ENCODE measurements at places on chromosomes 11 and 22.

DNA sequence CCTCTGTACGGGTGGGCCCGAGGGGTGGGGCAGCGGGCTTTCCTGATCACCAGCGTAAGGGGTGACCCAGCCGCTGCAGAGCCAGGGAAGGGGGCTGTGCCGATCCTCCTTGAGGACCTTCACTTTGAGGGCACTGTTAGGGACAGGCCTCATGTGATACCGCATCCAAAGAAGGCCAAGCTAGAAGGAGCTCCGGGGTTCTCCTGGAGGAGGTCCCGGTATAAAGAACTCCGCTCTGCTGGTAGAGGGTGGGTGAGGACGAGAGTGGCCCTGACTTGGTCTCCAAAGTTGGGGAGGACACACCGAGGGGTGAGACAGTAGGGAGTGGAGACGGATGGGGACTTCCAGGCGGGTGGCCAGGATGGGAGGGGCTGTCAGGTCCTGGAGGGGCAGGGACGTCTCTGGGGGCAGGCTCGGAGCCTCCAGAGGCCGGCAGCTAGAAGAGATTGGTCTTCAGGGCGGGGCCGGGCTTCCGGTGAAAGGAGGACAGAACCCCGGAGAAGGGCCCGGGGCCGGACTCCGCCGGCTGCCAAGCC, 4.6 kb downstream of the PHOX2A start:
- DNase-seq = no peak

- no peak for DNase-seq
Observed at GRCh38 chr11:30666817-30667216, 80.7 kb upstream of the MPPED2 start.

GRCh38 chr11:31814176-31814868, 3.2 kb upstream of the PAX6 start:
- no peak for DNase-seq

DNA sequence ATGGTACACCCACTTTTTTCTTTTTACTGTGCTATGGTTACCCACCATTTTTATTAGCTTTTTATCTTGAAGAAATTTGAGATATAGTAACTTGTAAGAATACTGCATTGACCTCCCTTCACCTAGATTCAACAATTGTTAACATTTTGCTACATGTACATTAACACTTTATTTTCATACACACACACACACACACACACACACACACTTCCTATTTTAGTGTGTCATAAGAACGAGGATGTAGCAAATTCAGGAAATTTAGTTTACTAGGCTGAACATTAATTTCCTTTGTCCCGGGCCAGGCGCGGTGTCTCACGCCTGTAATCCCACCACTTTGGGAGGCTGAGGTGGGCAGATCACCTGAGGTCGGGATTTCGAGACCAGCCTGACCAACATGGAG, 1.1 kb upstream of the ATP6V1E1 start:
- DNase-seq = no peak

DNA sequence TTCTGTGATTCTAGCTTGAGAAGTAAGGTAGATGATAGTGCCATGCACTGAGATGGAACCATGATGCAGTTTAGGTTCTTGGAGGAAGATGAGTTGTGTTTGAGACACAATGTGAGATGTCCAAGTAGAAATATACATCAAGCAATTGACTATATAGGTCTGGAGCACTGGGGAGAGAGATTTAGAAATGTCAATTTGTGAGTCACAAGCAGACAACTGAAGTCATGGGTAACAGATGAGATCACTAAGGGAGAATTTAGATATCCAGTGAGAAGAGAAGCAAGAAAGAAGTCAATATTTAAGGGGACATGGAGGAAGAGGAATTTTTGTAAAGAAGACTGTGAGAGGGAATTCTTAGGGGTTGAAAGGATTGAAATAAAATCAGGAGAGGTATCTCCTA, 65.1 kb upstream of the RRAS2 start:
- no peak for DNase-seq

GRCh38 chr22:17920145-17920605, 104.2 kb downstream of the MICAL3 start:
- no peak for DNase-seq

GRCh38 chr11:391117-392017, 2.6 kb upstream of the PKP3 start:
- DNase-seq = no peak

GRCh38 chr11:112174789-112175598, at the start of gene BCO2:
Gene BCO2, plus strand, starts transcription at chr11:112175512. Its CDS starts 90 bp downstream, at chr11:112175602.
- peak; percentile 91 for DNase-seq

GRCh38 chr11:61297341-61297740, 2.2 kb upstream of the VWCE start:
- DNase-seq = no peak

GRCh38 chr11:59765068-59765735, 10.0 kb downstream of the STX3 start:
- no peak for DNase-seq

DNA sequence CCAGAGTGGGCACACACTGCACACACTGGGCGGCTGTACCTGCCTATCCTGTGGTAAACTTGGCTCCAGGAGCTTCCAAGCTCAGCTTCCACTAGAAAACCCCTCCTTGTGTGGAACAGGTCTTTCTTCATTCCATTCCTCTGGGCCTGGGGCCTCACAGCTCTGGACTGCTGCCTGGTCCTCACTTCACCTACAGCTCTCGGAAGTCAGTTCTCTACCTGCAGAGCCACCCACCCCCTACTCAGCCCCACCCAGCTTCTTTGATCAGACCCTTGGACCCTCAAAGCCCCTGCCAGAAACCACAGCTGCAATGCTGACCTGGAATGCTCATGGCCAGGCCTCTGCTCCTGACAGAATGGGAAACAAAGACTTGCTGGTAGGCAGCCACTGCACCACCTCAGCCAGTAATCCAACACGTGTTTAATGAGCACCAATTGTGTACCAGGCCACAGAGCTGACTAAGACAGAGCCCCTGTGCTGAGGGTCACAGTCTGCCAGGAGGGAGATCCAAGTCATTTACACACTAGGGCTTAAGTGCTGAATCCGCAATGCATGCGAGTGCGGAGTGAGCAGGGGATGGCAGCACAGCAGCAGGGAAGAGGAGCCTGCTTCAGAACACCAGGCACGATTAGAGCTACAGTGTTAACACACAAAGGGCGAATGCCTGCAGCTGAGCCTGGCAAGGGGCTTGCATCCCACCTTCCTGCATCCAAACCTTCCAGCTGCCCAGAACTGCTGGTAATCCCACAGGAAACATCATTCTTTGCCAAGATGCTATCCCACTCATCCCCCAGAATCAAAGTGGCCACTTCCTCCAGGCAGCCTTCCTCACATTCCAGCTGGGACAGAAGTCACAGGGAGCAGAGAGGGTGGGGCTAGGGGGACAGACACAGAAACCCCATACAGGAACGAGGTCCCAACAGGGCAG, 4.6 kb downstream of the GNB1L start:
- DNase-seq = no peak

GRCh38 chr11:47130543-47130942, 46.1 kb downstream of the ARFGAP2 start:
- no peak for DNase-seq
